HT1080 (cell line): ENCODE measurements at places on chromosomes 3 and 15. TPM values are rescaled to one million over a fixed set of nuclear protein-coding genes. Genes with fewer than 3 reads are reported as not detected.

DNA sequence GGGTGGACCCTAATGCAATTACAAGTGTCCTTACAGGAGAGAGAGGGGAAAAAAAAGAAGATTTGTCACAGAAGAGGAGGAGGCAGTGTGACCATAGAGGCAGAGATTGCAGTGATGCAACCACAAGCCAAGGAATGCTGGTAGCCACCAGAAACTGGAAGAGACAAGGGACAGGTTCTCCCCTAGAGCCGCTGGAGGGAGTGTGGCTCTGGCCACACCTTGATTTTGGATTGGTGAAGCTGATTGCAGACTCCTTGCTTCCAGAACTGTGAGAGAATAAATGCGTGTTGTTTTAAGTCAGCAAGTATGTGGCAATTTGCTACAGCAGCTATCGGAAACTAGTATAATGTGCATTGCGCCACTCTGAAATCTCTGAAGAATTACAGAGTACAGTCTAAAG is 110.1 kb downstream of the SRGAP3 start:
- no peak for DNase-seq

GRCh38 chr3:187267306-187267705 is 24.2 kb downstream of the MASP1 start:
- DNase-seq, result no peak

DNA sequence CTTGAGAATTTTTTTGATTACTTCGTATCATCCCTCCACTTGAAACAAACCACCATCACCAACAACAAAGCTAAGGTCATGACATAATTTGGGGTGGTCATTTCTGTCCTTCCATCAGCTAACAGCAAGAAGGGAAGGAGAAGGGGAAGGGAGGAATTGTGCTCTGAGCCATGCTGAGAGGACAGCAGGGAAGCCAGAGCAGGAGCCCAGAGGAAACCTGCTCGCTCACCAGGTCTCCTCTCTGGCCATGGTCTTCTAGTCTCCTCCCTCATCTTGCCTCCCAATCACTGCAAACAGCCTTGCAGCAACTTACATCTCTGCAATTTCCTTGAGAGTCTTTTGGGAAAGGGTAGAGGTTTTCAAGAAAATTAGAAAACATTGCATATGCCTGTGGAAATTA is 196.7 kb downstream of the SSR3 start:
- DNase-seq, result no peak

Gene LCTL
- total RNA-seq, result 14.5 and 14.6 TPM in 2 replicates

Gene CASR
- total RNA-seq, result not detected in 2 replicates

Gene ALDH1A3
- total RNA-seq, result 0.39 and 2.2 TPM in 2 replicates

Gene CDHR4
- total RNA-seq, result not detected in 2 replicates
